ENCODE measurements at places on chromosomes 7 and 10.

DNA sequence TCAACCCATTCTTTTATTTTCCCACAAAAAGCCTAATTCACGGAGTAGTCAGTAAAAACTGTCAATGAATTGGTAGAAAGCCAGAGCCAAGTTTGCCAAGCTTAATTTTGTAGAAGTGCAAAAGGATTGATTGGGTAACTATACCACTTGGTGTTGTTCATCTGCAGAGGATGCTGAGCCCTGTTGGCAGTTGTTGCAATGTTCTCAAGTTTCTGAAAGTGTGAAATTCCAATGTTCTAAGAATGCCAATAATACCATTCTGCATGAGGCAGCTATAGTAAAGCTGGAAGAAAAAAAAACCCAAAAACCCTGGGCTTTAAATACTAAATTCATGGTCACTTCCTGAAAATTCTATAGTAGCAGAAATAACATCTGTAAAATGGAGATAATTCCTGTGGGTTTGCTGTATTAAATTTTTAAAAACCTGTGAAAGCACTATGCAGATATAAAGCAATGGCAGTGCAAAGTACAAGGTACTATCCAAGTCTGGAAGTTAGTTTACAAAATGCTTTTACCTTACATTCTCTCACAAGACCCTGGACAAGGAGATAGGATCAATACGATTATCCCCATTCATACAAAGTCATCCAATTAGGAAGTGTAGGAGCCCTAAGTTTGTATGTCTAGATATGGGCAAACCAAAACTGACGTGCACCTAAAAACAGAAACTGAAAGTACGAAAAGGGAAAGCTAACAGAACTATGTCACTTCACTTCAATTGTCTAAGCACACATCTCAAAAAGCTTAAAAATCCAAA, 6.0 kb upstream of the PON1 start:
- DNase-seq: no peak

DNA sequence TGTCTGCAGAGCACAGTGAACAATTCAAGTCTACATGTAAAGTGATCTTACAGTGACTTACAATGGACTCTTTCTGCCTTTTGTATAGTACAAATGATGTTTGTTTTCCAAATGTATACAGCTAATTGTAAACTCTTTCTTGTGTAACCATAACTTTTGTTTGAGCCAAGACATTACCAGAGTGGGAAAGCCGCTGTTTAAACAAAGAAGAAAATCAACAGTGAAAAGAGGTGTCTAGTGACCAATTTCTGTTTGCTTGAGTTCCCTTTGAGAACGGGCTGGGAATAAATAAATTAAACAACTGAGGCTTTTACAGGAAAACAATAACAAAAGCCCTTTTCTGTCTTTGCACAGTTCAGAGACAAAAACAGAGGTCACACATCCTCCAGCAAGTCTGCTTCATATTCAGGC, 1163.4 kb downstream of the CNTNAP2 start:
- DNase-seq: no peak

- DNase-seq: no peak
These were observed 185.0 kb upstream of the TMEM196 start for GRCh38 chr7:19958309-19958896.

GRCh38 chr7:117489016-117489415, 9.2 kb downstream of the CFTR start:
- no peak for DNase-seq

DNA sequence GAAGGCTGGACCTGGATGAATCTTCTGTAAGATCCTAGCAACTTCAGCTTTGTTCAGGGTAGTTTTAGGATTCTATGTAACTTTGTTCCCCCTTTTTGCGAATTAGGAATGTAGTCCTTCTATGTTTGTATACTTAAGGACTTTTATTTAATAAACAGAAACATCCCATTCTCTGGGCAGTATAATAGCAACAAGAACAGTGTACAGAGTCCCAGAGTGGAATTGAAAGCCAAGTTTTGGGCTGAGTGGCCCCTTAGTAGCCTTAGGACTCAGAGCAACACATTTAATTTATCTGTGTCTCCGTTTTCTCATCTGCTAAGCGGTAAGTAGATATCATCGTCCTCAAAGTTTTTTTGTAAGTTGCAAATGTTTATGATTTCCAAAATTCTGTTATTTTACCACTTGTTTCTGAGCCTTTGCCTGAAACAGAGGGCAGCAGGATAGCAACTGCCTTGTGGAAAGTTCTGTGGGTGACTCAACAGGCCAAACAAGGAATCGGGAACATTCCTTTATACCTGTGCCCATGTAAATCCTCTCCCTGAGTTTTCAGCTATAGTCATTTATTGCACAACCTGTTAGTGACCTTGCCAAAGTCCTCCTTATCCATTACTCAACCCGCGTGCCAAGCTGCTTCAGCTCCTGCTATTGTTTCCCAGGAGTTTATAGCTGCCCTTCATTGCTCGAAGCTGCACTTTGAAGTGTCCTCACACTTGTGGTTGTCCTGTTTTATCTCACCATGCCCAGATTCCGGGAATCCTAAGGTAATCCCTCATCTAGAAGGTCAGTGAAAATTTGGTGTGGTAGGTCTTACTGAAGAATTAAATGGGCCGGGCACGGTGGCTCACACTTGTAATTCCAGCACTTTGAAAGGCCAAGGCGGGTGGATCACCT, 199.1 kb upstream of the AHR start:
- no peak for DNase-seq

DNA sequence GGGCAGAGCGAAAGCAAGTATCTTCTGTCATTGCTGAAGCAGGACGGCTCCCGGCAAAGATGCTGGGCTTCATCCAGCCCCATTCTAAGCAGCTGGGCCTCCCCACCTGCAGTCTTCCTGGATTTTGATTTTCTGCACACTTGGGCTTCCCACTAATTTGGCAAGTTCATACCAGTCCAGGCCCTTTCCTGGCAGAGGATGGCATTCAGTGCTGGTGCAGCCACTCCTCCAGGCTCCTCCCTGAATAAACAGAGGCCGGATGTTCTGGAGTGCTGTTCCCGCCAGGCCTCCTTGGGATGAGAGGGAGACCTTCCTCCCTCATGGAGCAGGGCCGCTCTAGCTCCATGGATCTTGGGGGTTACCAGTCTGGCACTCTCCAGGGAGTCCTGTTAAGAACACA, 3.4 kb downstream of the BAG3 start:
- DNase-seq: no peak

GRCh38 chr10:62635127-62635526, 169.4 kb upstream of the ADO start:
- DNase-seq: no peak

GRCh38 chr7:15801551-15801950, 115.1 kb upstream of the MEOX2 start:
- DNase-seq: no peak

GRCh38 chr7:47957156-47957555, 8.9 kb upstream of the PKD1L1 start:
- no peak for DNase-seq
